Stimulated activated CD8-positive, alpha-beta memory T cell treated with anti-CD3 and anti-CD28 coated beads, Interleukin-2, amount 100 ng/mL, for 1 hour (primary cell): ENCODE measurements at places on chromosomes 11 and 22.

DNA sequence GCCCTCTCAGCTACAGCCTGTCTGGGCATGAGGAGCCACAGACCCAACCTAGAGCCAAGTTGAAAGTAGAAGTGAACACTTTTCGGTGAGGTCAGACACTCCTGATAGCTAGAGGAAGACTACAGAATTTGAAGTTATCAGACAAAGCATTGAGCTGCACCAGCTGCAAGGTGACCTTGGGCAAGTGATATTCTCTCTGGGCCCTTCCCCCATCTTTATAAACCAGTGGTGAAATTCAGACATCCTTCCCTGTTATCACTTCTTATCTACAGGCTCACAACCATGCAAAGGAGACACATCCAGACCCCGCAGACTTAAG, 8.0 kb upstream of the PMM1 start:
- no peak for DNase-seq

GRCh38 chr22:36391638-36392037, 3.9 kb upstream of the MYH9 start:
- DNase-seq: no peak

GRCh38 chr11:109241988-109242536, 179.9 kb upstream of the C11orf87 start:
- no peak for DNase-seq

DNA sequence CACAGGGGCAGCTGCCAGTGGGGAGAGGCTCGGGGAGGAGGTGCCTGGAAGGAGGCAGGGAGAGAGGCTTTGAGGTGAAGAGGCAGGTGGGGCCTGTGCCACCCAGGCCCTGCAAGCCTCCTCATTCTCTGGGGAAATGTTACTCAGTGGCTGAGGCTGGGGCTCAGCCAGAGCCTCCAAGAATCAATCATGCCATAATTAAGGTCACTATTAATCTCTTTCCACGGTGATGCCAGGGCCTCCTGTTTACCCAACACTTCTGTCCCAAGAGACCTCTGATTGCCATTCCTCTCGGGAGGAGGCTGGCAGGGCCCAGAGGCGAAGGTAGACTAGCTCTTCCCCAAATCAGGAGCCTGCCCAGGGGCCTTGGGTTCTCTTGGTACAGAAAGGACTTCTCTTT, 38.4 kb downstream of the GDPD5 start:
- DNase-seq: no peak

DNA sequence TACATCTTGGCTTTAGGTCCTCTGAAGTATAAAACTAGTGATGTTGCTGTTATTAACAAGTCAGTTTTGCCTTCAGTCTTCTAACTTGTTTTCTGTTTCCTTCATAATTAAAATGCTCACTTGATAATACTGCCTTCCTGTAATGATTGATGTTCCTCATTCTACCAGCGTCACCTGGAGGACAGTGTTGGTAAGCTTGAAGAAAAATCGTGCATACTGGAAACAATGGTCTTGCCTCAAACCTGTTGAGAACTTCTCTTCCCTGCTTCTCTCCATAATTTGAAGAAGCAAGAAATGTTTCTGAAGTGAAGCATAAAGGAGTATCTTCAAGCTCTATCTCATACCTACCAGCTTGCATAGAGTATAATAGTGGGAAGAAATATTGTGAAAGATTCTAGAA, 3.0 kb downstream of the YWHAH start:
- no peak for DNase-seq

- DNase-seq: no peak
Measured at GRCh38 chr11:100684101-100685065, 2.7 kb upstream of the ARHGAP42 start.
